ENCODE measurements at places on chromosomes 1 and 21.

DNA sequence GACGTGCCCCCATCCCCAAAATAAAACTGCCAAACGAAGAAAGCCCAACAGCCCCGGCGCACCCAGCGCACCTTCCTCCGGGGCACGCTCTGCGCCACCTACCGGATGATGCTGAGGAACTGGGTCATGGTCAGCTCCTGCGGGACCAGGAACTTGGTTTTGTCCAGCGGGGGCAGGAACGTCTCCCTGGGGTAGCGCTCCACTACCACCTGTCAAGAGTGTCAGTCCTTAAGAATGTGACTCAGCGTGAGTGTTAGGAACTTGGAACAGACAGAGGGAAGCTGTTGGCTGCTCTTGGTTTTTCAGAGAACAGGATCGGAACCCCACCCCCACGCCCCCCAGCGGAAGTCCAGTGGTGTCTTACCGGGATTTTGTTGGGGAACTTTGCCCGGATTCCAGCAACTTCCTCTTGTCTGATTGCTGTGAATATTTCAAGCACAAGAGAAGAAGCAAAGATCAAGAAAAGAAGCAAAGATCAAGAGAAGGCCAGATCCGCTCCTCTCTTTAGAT is 431 bp downstream of the MAP1LC3C start:
- DNase-seq: peak; percentile 73

- no peak for DNase-seq
Observed at GRCh38 chr1:25195835-25196234, 36.5 kb downstream of the SYF2 start.

DNA sequence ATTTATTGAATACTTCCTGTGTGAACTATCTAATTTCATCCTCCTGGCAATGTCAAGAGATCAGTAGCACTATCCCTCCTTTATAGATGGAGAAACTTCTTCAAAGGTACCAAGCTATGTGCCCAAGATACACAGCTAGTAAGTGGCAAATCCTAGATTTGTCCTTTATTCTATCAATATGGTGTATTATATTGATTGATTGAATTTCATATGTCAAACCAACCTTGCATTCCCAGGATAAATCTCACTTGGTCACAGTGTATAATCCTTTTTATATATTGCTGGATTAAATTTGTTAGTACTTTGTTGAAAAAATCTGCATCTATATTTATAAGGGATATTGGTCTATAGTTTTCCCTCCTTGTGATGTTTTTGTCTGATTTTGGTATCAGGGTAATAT is 48.8 kb upstream of the TMEM51 start:
- DNase-seq: no peak

GRCh38 chr1:232538224-232538942 is 91.5 kb downstream of the SIPA1L2 start:
- DNase-seq: no peak

GRCh38 chr1:159171254-159171687 is at the start of gene CADM3:
Gene CADM3, plus strand, starts transcription at chr1:159171615. Its CDS starts 151 bp downstream, at chr1:159171766.
- DNase-seq: no peak

- no peak for DNase-seq
Observed at GRCh38 chr1:19945914-19946313, 22.5 kb upstream of the PLA2G2E start.

- DNase-seq: peak; percentile 64
Observed at GRCh38 chr21:35204850-35205541, 155.9 kb upstream of the RUNX1 start.

GRCh38 chr1:68234094-68234493 is 1.8 kb upstream of the WLS start:
- no peak for DNase-seq

DNA sequence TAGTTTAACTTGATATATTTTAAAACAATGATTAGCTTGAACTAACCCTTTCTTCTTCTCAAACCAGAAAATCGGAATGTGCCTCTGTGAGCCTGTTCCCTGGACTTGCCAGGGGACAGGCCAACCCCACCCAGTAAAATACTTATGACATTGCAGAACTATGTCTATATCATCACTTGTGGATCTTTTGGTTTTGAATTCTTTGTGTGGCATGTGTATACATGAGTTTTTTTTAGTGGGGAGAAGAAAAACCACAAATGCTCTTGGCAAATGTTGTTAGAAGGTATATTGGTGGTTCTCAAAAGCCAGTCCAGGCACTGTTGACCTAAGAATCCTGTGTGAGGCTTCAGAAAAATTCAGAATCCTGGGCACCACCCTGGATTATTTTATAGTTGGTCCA is 347.4 kb downstream of the SIPA1L2 start:
- DNase-seq: no peak

DNA sequence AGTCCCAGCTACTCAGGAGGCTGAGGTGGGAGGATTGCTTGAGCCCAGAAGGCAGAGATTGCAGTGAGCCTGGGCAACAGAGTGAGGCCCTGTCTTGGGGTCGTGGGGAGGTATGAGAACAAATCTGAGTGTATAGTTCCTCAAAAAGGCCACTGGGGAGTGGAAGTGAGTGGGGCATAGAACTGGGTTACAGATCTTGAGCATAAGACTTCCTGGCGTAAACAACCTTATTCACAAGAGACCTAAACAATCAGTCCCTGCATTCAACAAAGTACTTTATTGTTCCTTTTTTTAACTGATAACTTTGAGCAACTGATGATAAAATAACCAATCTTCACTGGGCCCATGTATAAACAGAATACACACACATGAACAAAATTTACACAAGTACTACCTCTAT is 72.7 kb upstream of the MUTYH start:
- no peak for DNase-seq

GRCh38 chr1:22876359-22877111 is 96.1 kb downstream of the LACTBL1 start:
- DNase-seq: no peak

GRCh38 chr21:40471103-40471502 is 375.9 kb downstream of the DSCAM start:
- DNase-seq: no peak

DNA sequence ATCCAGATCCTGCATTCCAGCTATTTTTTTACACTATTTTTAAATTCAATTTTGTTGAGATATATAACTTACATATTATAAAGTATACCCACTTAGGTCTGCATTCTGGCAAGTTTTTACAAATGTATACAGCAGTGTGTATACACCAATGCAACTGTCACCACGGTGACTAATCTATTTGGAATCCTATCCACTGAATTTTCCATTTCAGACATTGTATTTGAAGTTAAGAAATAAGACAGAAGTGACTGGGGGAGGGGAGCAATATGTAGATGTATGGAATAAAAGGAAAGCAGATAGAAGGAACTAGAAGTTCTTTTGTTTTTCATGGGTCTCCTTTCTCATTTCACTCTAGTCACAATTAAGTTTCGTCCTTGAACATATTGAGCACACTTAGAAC is 431.5 kb upstream of the CHRM3 start:
- DNase-seq: no peak
